ENCODE measurements at places on chromosomes 4 and X.

DNA sequence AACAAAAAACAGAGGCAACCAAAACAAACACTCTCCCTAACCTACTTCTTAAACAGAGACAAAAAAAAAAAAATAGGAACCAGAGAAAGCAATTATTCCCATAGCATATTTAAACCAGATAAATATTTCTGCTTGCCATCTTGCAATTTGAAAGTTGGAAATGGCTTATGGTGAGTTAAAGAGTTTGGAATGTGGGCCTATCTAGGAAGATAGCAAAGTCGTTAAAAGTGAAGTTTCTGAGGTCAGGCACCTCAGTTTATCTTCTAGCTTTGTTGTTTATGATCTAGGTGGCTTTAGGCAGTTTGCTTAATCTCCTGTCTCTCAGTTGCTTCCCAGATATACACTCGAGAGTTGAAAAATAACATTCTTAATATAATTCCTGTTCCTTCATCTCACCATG, 284.2 kb downstream of the KCNIP4 start:
- no peak for DNase-seq

DNA sequence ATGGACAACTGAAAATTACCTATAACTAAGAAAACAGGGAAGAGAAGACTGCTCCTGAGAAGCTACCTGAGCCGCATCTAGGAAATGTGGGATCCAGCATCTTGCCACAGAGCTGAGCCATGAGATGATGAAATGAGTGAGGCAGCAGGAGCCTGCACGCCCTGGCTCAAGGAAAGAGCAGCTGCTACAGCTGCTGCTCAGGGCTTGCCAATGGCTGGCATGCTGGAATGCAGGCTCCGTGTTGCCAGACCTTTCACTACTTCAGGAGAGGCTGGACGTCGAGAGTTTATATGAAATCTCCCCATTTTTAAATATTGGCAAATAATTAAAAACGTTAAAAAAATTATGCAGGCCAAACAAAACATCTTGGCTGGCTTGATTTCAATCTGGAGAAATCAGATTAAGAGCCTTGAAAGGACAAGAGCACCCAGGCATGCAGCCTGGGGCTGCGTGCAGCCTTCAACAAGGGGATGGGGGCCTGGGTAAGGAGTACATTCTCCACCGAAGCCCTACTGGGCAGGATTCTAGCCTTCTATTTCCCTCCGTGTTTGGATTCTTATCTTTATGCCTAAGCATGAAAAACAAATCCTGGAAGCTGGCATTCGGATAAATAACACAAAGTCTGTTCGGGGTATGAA, 227.6 kb downstream of the NR3C2 start:
- peak; percentile 9 for DNase-seq

DNA sequence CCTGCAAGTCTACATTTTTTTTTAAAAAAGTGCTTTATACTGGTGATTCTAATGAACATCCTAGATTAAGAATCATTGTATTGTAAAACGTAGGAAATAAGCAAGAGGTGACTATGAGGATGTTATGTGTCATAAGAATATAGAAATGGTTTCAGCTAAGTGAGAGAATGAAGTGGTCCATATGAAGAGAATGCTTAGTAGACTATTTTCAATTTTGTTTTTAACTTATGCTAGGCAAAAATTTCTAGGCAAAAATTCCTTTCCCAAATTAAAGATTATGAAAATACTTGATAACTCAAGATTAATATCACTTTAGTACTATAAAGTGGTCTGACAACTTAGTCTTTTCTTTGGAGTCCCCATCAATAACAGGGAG, 825 bp downstream of the DYNLT3 start:
- no peak for DNase-seq

DNA sequence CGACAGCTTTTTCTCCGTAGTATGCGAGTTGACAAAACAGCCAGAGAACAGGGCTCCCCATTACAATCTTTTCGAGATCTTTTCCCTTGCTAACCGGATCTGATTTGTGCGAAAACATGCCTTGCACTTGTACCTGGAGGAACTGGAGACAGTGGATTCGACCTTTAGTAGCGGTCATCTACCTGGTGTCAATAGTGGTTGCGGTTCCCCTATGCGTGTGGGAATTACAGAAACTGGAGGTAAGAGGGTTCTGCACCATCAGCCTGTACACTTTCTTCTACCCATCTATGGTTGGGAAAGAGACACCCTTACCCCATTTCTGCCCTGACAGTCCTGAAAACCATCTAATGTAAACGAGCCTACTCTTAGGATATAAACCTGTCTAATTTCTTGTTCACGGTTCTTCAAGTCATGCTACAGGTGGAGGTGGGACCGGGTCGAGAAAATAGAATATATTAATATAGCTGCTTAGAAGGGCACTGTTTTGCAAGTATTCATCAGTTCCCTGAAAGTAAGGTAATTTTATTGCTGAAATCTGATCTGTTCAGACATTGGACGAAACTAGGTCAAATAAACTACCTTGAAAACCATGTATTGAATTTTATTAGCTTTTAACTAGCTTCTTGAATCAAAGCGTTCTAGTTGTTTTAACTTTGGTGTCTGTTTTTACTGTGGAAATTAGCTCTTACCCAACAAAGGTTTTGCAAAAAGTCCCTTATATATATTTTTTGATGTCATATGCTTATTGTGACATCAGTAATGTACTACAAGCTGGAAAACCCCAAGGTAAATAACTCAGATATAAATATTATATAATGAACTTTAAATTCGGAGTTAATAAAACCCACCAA, 869 bp downstream of the TMEM184C start:
- no peak for DNase-seq

DNA sequence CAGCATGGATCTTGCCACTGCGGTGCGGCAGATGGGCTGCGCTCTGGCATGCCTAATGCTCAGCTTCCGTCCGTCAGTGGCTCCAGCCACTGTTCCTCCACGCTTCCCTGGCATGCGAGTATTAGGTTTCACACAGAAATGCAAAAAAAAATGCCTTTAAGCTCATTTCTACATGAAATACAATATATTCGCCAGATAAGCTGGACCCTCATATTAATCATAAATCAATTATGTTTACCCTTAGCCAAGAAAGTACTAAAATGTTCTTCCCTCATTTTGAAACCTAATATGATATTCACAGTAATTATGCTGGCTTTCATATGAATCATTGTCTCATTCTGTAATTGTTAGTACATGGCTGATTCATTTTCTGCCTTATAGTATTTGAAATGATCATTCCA, 115.5 kb upstream of the FAM241A start:
- no peak for DNase-seq

DNA sequence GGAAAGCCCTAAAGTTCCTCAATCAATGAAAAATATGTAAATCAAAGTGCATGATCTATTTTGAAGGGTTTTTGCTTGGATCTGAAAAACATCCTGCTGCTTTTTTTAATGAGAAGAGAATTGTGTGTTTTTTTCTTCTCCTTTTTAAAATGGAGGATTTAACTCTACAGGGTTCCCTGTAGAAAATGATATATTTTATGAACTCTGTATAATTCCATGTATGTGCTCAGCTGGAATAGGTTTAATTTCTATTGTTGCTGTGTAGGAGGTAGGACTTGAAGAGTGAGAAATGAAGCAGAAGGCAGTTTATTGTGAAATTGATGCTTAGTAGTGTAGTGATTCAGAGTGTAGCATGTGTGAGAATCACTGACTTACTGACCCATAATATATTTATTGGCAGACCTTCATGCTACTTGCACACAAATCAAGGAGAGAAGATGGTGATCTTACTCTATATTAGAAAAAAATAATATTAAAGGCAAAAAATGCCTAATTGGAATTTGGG, 286.8 kb upstream of the FSTL5 start:
- no peak for DNase-seq

DNA sequence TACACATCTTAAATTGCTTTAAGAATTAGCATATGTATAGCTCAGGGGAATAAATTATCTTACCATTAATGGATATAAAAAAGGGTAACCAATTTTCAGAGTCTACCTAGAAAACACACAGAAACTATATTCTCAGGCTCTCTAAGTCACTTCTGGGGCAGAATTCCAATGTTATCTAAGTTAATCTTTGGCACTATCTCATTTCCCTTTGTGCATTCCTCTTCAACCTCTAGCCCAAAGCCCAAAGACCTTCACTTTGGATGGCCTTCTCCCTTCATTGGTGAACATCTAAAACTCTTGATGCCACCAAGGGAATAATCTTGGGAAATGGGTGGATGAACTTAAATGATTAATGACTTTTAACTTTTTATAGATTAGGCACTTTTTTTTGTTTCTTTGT, 108.3 kb downstream of the APBB2 start:
- DNase-seq, result no peak

GRCh38 chrX:68684291-68684918, 36.9 kb downstream of the STARD8 start:
- DNase-seq, result no peak

DNA sequence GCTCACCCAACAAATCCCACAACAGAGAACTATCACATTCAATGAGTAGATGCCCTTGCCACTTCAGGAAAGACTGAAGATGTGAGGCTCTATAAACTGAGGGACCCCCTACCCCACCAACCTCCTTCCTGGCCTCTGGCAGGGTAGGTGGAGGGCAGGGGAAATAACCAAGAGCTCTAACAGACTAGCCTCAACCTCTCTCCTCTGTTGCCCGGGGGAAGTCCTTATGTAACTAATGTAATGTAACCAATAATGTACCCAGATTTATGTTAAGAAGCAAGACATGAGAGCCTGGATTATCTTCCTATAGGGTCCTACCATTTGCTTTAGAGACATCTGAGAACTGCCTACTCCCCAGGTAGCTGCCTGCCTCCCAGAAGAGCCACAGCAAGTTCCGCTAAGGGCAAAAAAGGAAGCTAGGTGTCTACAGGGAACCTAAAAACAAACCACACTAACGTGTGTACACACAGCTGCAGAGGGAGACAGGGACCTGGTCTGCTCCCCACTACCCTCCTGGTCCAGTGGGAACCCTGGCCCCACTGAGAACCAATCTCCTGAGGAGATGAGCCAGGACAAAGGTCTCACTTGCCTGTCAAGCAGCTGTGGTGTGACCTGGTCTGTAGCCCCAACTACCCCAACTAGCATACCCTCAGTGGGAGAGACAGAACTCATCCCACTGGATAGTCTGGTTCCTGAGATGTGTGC, 17.7 kb downstream of the OTUD5 start:
- no peak for DNase-seq

- DNase-seq, result no peak
Observed at GRCh38 chrX:109954333-109954732, 48.6 kb upstream of the TMEM164 start.

GRCh38 chr4:35163168-35163567, 1081.1 kb downstream of the ARAP2 start:
- peak; percentile 9 for DNase-seq

DNA sequence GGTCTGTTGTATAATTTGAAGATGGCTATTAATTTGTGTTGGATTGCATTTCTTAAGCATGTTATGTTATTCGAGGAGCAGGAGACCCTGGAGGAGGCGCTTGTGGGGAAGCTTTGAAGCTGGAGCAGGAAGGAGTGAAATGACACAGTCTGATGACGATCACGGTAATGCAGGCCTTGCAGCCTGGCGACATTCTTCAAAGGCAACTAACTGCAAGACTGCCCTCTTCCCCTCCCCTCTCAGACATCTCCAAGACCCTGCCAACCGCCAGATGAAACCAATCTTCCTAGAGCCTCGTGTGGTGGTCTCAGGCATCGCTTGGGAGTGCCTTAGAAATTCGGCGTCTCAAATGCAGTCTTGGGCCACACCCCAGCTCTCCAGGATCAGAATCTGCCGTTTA, 16.1 kb downstream of the CLCN4 start:
- peak; percentile 51 for DNase-seq

DNA sequence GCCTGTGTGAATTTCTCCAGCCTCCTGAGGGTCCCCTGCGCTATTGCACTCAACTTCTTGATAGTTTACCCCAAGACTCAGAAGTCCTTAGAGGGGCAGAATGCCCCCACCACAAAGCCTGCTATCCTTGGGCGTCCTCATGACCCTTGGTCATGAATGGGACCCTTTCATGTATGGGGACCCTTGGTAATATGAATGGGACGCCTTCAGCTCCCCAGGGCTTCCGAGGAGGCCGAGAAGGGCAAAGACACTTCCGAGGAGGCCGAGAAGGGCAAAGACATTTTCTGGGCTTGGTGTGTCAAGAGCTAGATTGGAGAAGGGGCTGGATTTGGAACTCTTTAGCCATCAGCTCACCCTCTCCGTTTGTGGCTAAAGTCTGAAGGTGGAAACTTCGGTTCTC, 8.6 kb downstream of the SHOX start:
- no peak for DNase-seq

DNA sequence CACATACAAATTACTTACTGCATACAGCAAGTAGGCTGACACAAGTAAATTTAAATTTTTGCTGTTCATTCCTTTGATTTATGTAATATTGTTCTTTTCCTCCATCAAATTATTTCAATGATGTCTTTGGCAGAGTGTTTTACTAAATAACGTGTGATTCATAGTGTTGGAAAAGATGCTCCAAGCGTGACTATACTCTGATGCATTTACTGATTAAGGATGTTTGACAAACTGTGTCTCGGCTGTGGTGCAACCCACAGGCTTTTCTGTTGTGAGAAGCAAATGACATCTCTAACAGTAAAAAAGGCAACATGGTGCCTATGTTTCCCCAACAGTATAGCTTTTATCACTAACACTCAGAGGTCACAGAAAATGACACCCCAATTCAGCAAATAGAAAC, 540.9 kb downstream of the PPP4R3C start:
- no peak for DNase-seq

- no peak for DNase-seq
Observed at GRCh38 chr4:184019667-184020623, 114.8 kb downstream of the STOX2 start.

DNA sequence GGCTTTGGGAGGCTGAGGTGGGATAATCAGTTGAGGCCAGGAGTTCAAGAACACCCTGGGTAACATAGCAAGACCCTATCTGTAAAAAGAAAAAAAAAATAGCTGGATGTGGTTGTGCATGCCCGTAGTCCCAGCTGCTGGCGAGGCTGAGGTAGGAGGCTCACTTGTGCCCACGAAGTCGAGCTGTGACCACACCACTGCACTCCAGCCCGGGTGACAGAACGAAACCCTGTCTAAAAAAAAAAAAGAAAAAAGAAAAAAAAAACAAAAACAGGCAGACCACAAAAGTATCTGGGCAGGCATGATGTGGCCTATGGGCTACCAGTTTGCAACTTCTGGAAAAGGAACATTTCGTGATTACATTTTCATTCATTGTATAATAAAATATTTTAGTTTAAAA, 38.1 kb upstream of the RASGEF1B start:
- no peak for DNase-seq

GRCh38 chrX:40127052-40127451, 29.3 kb upstream of the BCOR start:
- DNase-seq, result no peak

DNA sequence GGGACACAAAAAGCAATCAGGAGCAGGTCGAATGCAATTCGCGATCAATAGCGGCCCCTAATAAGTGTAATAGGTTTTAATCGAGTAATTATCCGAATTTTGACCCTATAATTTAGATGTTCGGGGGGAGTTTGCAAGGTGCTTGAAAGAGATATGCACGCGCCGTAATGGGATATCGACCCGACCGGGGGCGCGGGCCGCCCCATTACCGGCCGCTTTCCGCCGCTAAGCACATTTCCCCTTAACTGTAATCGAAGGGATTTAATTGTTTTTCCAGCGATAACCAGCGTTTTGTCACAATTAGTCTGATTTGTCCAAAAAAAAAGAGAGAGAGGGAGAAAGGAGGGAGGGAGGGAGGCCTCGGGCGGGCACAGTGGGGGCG, 997 bp downstream of the NKX1-1 start:
- DNase-seq, result no peak
